Adipocyte (in vitro differentiated cells): ENCODE measurements at places on chromosomes 3 and 15.

DNA sequence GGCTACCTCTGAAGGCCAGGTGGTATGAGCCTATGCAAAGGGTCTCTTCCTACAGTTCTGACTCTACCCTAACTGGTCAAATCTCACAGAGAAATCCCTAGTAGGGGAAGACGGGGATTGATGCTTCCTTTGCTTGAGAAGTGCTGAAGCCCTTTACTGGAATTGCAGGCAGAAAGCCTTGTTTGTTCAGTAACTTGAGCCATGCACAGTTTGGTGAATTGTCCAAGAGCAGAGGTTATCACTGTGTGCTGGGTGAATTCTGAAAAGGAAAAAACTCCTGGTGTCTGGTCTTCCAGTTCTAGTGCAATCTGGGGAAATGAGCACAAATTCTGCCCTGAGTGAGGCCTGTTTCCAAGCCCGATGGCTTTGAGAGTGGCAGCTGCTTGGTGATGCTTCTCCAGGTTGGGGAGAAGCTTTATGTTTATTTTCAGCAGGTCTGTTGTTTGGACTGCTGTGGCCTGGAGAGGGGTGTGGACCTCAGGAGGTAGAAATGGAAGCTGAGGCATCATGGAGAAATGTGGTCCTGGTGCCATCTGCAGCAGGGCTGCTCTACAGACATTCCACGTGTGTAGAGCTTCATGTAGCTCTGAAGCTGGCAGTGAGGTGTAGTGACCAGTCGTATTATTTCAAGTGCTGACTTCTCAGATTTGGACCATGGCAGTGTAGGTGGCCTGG, 60.9 kb downstream of the ARNT2 start:
- peak; percentile 25 for DNase-seq

GRCh38 chr3:93855401-93855800, 118.3 kb downstream of the PROS1 start:
- DNase-seq, result no peak

DNA sequence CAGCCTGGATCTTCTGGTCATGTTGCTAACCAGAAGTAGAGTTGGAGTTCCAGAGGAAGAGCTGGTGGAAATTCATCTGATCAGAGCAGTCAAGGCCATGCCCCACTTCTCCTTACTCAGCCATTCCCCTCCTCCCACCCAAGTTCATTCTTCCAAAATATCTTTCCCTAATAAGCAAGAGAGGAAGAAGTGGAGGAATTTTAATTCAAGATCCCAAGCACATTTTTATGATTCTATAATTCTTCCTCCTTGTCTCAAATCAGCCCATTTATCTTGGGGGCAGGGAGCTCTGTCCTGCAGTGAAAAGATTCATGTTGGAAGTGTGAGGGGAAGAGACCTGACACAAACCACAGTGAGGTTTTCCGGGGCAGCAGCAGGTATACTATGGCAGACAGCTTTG, 85.0 kb upstream of the GALNT15 start:
- no peak for DNase-seq

GRCh38 chr3:135235541-135235940, 440.5 kb downstream of the EPHB1 start:
- DNase-seq, result no peak

- DNase-seq, result no peak
These were observed 134.1 kb downstream of the MBNL1 start for GRCh38 chr3:152402695-152403451.

DNA sequence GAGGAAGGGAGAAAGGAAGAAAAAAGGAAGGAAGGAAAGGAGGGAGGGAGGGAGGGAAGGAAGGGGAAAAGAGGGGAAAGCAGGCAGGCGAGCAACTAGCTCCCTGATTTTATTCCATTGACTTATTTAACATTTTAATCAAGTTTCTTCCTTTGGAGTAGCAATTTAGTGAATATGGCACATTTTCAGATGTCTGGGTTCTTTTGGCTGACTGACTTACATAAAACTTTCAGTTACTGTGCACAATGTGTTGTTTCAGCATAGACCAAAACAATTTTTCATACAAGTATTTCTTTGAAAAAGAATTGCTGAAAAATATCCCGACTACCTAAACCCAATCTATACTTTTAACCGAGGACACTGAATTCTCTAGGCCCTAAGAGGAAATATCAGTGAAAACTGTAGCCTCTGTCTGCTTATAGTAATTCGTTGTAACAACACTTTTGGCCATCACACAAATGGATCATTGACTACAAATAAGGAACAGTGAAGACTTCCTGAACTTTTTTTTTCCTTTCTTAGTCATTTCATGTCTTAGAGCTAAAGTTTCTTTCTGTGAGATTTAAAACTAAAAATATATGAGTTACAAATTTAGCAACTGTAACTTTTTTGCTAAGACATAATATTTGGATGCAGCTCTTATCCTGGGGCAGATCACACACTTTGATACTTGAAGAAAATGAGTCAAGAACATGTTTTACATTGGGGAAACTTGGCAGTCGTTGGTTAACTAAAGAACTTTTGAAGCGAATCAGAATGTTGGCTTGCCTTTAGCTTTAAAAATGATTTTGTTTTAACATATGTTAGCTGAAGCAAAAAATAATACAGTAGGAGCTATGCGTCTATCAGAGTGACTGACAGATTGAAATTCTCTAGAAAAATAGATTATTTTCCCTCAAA, 79.6 kb downstream of the SOX2 start:
- DNase-seq, result no peak
